ENCODE measurements at places on chromosomes 7 and 10.

GRCh38 chr10:35675846-35676245 lies 33.8 kb upstream of the FZD8 start:
- no peak for DNase-seq

GRCh38 chr10:90819911-90820310 lies 37.9 kb downstream of the HTR7 start:
- DNase-seq, result no peak

- DNase-seq, result no peak
Observed at GRCh38 chr7:43645699-43646226, 62.9 kb downstream of the STK17A start.

GRCh38 chr10:79387974-79388850 lies 40.9 kb downstream of the PPIF start:
- no peak for DNase-seq

GRCh38 chr10:95906677-95907455 lies 909 bp upstream of the CC2D2B start:
- DNase-seq, result peak; percentile 21

- no peak for DNase-seq
Observed at GRCh38 chr7:46881507-46882127, 700.3 kb downstream of the TNS3 start.

DNA sequence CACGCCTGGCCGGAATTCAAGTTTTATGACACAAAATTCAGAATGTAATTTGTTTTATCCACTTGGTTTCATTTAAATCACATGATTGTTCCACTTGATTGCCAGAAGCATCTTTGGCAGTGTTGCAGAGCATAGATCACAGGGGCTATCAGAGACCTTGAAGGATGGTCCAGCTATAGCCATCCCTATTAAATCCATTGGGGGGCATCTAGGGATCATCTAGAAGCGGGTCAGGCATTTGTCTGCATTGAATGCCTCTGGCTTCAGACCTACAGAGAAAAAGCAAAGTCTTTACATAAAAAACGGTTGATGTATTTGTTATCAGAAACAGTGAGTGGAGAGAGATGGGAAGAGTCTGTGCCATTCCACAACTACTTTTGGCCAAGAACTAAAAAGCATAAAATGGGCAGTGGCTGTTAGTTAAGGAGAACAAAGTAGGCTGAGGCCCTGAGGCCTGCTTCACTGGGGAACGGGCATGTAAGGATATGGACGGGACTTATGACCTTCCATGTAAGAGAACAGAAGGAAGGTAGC lies 146.3 kb downstream of the NXPH1 start:
- DNase-seq, result no peak

DNA sequence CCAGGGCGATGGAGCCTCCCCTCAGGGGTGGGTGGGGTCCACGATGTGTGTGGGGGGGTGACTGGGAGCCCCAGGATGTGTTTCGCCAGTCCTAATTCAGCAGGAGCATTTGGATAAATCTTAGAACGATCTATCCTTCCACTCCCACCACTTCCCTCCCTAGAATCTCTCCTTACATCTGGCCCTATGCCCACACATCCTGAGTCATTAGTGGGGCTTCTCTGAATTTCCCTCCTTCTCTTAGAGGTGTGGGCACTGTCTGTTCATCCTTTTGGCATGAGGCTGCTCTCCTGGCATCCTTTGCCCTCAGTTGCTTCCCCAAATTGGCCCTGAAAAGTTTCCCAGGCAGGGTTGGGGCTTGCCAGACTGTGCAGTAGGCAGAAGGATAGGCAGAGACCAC lies 1.6 kb downstream of the GHRHR start:
- DNase-seq, result no peak

- DNase-seq, result no peak
Observed at GRCh38 chr7:142010952-142011548, 15.4 kb downstream of the MGAM start.

DNA sequence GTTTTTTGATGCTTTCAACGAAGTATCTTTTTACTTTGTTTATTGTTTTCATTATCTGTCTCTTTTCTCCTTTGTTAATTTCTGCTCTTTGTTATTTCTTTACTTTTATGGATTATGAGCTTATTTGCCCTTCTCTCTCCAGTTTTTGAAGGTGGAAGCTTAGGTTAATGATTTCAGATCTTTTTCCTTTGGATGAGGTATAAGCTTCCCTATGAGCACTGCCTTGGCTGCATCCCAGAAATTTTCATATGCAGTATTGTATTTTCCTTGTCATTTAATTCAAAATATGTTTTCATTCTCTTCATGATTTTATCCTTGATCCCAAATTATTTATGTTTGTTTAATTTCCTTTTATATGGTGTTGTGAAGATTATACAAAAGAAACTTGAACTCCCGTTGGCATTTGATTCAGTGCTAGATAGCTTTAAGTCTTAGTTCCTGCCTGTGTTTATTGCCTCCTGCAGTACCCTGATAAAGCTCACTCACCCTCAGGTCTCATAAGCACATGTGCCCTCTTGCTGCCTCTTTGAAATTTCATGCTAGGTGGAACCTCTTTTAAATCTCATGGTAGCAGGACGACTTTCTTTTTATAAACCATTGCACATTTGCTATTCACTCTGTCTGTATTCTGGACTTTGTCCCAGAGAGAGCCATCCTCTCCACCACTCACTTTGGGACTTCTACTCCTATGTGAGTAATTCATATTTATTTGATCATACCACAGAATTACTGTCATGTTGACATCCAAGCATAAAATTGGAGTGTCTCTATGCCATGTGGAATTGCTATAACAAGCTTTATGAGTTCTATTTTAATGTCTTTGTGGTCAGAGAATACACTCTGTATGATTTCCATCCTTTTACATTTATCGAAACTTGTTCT lies 23.0 kb upstream of the CEP41 start:
- no peak for DNase-seq

DNA sequence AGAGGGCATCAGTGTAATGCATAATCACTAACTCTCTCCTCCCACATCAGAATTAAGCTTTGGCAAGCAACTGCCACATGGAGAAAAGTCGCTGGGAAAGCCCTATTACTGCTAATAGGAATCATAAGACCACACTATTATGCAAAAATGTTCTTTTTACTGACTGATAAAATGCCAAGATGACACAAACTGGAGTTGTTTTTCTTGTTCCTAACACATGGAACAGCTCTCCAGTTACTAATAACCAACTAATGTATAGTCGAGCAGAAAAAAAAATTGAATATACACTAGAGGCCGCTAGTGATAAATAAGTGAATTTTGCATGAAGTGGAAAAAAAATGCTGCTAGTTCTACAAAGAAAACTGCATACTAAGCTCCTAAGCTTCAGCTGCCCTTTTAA lies 165.6 kb downstream of the TPK1 start:
- peak; percentile 11 for DNase-seq

GRCh38 chr7:155811895-155812761 lies at the start of gene SHH:
Gene SHH (minus strand): TSS chr7:155812463. CDS start chr7:155812122, 341 bp downstream.
- DNase-seq, result no peak

DNA sequence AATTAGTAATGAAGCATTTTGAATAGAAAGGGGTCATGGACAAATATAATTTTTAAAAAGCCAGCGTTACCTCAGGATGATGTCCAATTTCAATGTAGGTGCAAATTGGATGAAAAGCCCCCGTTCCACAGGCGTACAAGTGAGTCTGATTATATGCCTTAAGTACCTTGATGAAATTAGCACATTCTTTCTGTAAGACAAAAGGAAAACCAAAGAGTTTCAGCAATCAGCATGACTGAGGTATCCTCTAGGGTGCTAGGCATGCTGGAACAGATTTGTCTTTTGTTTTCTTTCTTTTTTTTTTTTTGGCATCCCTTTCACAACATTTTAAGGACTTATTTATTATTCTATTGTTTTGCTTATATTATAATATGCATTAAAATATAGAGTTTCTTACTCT lies 84.2 kb downstream of the SEMA3A start:
- no peak for DNase-seq

- DNase-seq, result no peak
Observed at GRCh38 chr7:22696541-22697228, 30.3 kb upstream of the IL6 start.

DNA sequence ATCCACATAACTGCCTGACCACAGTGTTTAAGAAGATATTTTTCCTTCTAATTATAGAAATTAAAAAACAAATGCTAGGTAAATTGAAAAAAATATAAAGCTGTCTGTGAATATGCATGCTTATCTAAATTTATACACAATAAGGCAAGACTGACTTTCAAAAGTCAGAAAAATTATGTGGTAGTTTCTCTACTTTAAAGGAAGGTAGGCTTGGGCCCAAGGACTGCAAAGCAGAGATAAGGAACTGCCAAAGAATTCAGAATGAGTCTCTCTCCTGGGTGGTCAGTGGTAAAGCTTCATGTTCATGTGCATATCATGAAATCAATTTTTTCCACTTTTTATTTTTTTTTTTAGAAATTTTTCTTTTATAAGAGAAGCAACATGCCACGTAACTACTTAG lies 998.6 kb downstream of the REEP3 start:
- no peak for DNase-seq

DNA sequence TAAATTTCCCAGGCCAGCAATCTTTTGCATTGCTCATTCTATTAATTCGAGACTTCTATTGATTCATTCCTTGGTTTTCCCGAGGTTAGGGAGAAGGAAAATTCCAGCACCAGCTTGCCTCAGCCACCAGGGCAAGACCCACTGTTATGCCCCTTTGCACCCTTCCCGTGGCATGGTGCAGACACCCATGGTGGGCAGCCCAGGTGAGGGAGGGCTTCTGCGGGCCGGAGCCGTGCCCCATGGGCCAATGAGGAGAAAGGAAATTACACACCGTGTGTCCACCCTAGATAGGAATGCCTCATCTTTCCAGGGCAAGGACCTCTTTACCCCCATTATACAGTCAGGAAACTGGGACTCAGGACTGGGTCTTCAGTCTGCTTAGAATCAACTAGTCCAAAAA lies 4.5 kb upstream of the GRID1 start:
- no peak for DNase-seq

GRCh38 chr10:31593124-31593523 lies 274.1 kb downstream of the ZEB1 start:
- DNase-seq, result no peak

GRCh38 chr7:150756858-150757257 lies 19.6 kb downstream of the GIMAP5 start:
- no peak for DNase-seq

DNA sequence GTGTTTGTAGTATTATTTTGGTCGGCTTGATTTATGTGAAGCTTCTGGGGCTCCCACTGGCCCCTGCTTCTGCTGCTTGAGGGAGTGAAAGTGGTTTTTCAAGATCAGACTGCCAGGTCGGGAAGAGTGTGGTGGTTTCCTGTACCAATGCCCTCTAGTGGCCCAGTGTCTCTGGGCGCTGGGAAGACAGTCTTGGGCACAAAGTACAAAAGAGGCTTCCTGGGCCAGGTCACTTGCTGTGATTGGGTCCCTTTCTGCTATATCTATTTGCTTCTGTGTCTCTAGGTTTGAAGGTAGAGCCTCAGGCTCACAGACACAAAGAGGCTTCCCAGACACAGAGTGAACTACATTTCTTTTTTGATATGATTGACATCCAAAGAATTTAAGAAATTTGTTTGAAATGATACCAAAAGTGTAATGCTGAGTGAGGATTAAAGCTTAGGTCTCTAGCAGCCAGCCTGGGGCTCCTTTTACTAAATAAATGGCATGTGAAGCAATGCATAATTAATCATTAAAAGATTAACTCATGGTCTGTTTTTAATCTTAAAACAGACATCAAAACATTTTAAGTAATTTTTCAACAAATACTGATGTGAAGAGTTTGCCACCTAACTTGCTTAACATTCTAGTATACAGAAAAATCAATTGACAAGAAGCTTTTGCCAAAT lies 36.3 kb downstream of the ABCB1 start:
- peak; percentile 10 for DNase-seq

GRCh38 chr10:36720895-36721294 lies 404.5 kb upstream of the ANKRD30A start:
- DNase-seq, result peak; percentile 58

DNA sequence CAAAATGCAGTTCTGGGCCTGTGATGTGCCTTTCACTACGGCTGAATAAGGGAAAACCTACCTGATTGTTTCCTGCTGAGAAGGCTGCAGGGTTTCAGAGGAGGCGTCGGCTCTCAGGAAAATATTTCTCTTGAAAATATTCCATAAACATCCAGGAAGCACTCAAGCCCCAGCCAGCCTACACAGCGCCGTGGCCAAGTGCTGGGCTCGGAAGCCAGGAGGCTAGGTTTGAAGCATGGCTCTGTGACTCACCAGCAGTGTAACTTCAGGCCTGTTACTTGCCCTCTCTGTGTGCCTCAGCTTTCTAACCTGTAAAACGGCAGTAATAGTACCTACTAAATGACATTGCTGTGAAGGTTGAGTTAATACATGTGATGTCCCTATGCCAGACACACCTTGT lies 399.1 kb downstream of the GATA3 start:
- no peak for DNase-seq

DNA sequence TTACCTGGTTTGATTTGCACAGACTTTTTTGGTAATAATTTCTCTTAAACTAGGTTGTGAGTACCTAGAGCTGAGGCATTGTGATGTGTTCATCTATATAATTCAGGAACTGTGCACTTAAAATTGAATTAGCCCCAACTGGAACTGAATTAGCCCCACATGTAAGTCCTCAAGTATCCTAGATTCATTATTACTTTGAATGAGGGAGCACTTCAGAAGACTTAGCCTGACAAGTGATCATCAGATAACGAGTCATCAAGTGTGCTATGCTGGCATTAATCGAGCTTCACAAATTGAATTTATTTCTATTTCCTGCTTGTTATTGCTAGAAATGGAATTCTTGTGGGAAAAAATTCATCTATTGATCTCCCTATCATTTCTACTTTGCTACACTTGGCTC lies 323.4 kb upstream of the SEMA3D start:
- no peak for DNase-seq

- no peak for DNase-seq
Observed at GRCh38 chr10:89540420-89540949, 5.1 kb upstream of the SLC16A12 start.

DNA sequence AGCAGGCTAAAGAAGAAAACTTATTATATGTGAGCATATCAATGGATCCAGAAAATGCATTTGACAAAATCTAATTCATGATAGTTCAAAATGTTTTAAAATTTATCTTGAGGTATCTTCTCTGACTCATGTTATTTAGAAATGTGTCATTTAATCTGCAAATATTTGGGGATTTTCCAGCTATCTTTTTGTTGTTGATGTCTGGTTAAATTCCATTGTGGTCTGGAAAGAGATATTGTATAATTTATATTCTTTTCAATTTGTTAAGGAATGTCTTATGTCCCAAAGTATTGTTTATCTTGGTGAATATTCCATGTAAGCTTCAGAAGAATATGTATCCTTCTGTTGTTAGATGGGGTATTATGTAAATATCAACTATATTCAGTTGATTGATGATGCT lies 942.5 kb downstream of the KCNMA1 start:
- no peak for DNase-seq

- no peak for DNase-seq
Observed at GRCh38 chr7:66142334-66142733, 27.7 kb downstream of the CRCP start.

DNA sequence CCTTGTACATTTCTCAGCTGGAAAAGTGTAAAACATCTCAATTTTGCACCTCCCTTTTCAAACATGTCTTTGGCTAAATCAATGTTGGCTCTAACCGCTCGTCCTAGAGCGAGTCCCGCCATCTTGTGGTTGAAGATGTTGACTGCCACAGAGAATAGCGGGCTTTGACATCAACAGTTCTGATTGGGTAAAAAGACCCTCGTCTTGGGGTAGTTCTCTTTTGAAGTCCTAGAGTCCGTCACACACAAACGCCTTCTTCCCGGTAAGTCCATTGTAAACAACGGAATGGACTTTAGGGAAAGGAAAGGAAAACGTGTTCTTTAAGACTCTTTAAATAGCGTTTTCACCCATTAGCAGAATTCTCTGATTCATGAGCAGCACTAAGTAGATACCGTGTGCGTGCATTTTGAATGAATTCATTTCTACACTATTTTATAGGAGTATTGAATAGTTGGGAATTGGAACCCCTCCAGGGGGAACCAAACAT lies 452 bp upstream of the RPP30 start:
- DNase-seq, result no peak

Measured in LNCaP clone FGC (cell line).